ENCODE measurements at places on chromosomes 16 and 17. TPM values are rescaled to one million over a fixed set of nuclear protein-coding genes. Genes with fewer than 3 reads are reported as not detected.
A peak's percentile ranks its signal among the peaks of the same experiment; 100 is the strongest.

DNA sequence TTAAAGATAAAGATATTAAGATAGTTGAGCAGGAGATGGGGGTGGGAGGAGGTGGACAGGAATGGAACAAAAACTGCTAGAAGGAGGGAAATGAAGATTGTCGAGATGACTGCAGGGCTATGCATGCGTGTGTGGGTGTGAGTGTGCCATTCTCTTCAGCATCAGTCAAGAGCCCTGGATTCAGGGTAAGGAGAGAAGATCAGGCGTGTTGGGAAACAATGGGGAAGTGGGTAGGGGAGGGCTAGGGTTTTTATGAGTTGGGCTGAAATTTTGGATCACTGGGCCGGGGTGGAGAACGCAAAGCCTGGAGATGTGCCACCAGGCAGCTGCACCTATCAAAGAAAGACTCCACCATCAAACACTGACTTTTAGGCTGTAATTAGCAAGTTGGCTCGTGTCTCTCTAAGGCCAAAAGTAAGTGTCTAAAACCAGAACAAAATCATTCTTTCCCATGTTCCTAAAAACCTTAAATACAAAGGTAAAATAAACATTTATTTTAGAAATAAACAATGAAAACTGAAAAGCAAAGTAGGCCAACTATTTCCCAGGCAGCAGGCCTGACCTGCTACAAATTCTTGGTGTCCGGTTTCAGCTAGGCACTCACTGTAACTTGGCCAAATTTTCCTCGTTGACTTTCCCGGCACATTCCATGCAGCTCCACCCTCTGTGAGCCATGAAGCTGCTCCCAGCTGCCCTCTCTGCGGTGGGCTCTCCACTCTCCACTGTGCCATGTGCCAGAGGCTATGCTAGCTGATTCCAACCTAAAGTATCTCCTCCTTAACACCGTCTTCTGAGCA, 4.2 kb downstream of the CDRT4 start:
- DNase-seq: peak; percentile 33

DNA sequence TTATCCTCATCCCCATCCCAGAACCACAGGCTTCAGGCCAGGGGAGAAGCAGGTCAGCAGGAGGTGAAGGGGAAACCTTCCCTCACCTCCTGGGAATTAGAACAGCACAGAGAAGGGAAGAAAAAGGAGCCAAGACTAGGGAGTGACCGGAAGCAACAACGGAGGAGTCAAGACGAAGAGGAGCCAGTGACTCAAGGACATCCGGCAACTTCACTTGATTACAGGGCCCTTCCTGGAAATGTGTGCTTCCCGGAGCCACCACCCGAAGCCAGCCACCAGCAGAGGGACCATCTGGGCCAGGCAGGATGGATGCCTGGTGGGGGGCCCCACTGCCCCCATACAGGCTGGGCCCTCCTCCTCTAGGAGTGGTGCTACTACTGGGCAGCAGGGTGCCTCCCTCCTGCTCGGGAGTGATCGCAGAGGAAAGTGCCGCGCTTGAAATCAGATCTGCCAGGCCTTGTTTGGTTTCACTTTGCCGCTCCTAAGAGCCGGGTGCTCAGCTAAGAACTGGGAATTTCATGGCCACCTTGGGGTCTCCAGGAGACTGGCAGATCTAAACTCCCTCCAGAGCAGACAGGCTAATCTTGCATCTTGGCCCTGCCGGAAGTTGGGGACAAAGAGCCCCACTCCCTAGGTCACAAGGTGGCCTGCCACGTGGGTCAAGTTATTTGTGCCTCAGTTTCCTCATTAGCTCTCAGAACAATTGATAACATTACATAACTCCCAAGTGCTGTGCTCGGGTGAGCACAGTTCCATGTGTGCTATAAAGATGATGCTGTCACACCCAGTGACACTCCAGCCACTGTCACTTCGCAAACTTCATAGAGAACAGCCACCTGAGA, 6.6 kb downstream of the CDC42EP4 start:
- DNase-seq: peak; percentile 64

GRCh38 chr17:2825253-2825970, 29.2 kb downstream of the RAP1GAP2 start:
- no peak for DNase-seq

GRCh38 chr17:75876190-75876937, 2.0 kb downstream of the TRIM47 start:
- DNase-seq: no peak

GRCh38 chr16:89407925-89408300, 82.4 kb downstream of the ANKRD11 start:
- DNase-seq: no peak

GRCh38 chr16:72798264-72798663, 249.7 kb downstream of the ZFHX3 start:
- no peak for DNase-seq

DNA sequence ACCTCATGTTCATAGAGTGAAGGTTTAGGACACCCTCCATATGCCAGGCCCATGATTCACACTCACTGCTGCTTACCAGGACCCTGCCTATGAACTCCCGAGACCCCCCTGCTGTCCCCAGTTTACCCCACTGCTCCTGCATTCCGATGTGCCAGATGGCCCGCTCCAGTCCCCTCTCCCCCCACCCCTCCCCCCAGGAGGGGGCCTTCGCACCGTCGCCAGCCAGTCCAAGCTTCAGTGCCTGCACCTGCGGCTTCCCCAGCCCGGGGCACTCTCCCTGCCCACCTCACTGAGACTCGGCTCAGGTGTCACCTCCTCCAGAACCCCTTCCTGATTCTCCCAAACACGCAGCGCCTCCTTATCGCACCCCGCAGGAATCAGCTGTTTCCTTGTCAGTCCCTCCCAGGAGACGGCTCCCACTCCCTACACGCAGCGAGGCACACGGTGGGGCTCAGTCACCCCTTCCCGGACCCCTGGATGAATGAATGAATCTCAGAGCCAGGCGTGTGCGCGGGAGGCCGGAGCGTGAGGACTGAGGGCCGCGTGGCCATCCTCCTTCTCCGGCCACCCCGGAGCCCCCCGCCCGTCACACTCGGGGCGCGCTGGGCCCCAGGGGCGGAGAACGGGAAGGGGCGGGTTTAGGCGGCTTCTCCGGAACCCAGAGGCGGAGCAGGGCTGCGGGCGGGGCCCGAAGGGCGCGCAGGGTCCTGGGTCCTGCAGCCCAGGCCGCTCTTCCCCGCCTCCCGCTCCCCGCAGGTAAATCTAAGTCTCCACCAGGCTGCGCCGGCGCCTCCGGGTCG, 1.6 kb downstream of the MYO1C start:
- peak; percentile 48 for DNase-seq

GRCh38 chr16:87127061-87127765, 190.0 kb downstream of the C16orf95 start:
- no peak for DNase-seq

GRCh38 chr17:45042346-45043120, 8.9 kb downstream of the DCAKD start:
- no peak for DNase-seq

- DNase-seq: peak; percentile 81
These were observed 18.8 kb upstream of the BMERB1 start for GRCh38 chr16:15415511-15415985.

DNA sequence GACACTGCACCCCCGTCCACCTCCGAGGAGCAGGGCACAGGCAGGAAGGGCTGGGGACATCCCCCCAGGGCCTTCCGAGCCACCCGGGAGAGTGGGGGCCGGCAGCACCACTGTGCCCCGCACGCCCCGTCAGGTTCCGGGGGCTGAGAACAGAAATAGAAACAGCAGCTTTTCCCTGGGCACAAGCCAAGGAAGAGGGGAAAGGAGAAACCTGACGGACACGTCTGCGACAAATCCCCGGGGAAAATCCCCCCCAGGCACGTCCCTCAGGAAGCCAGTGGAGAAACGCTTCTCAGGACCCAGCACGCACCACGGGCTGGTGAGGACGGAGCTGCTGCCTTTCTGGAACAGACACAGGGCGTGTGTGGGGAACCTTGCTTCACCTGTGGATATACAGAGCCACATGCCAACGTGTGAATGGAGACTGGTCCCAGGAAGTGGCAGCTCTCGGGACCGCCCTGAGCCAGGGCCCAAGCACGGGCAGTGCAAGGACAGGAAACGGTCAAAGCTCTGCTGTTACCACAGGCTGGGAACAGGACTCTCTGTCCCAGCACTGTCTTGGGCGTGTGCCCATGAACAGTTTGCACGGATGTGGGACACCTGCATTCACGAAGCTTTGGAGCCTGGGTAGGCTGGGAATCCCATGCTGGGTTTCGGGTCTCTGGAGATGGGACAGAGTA, 1.2 kb upstream of the TMEM204 start:
- DNase-seq: no peak

DNA sequence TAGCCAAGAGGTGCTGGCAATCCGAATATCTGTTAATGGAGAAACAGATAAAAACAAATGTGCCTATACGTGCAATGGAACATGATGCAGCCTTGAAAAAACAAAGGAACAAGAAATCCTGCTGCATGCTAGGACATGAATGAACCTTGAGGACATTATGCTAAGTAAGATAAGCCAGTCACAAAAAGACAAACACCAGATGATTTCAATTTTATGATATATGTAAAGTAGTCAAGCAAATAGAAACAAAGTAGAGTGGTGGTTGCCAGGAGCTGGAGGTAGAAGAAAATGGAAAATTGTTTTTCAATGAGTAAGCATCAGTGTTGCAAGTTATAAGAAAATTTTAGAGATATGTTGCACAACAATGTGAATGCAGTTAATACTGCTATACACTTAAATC, 409.7 kb upstream of the CDH8 start:
- no peak for DNase-seq

DNA sequence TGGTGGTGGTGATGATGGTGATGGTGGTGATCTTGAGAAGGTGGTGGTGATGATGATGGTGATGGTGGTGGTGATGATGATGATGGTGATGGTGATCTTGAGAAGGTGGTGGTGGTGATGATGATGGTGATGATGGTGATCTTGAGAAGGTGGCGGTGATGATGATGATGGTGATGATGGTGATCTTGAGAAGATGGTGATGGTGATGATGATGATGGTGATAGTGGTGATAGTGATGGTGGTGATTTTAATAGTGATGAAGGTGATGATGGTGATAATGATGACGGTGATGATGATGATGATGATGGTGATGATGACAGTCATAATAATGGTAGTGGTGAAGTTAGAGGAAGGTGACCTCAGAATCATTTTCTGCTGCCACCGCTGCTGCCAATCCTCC, 75.1 kb downstream of the MYH13 start:
- DNase-seq: no peak

DNA sequence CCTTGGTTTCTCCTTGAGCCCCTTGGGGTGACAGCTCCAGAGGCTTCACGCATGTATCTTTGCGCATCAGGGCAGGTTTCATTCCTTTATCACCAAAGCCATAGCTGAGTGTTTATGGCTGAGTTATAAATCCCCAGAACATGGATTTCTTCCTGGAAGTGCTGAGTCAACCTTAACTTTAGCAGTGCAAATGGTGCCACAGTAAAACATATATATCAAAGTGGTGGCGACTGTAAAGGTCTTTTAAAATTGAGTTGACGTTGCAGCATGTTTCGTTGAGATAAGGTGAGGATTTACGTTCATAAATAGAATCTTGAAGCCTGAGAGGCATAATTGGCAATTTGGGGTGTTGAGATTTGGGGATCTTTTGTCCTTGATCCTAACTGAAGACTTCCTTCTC, 214.1 kb downstream of the HS3ST4 start:
- no peak for DNase-seq

DNA sequence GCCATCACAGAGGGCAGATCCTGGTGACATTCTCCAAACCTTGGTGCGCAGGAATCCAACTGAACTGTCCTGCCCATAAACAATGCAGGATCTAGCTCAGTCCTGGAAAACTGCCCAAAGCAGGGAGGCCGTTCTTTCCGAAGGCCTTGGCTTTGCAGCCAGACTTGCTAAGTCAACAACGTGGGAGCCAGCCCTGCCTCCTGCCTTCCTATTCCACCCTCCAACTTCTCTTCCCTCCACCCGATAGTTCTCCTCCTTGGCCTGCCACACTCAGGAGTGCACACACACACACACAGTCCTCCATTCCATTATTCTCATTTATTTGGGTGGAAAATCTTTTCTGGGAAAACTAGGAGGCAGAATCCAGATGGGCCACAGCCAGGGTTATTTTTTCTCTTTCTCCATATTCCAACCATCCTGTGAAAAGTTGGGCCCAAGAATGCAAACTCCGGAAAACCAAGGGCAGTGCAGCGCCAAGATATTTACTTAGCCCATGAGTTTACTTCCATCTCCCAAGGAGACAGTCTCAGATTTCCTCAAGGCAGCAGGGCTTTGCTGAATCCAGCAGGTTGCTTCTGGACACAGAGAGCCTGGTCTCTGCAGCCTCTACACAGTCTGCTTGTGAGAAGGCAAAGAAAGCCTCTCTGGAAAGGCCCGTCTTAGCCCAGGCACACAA, 15.8 kb downstream of the COPRS start:
- DNase-seq: no peak

- DNase-seq: peak; percentile 61
These were observed 6.3 kb downstream of the SLC6A2 start for GRCh38 chr16:55661941-55662643.

DNA sequence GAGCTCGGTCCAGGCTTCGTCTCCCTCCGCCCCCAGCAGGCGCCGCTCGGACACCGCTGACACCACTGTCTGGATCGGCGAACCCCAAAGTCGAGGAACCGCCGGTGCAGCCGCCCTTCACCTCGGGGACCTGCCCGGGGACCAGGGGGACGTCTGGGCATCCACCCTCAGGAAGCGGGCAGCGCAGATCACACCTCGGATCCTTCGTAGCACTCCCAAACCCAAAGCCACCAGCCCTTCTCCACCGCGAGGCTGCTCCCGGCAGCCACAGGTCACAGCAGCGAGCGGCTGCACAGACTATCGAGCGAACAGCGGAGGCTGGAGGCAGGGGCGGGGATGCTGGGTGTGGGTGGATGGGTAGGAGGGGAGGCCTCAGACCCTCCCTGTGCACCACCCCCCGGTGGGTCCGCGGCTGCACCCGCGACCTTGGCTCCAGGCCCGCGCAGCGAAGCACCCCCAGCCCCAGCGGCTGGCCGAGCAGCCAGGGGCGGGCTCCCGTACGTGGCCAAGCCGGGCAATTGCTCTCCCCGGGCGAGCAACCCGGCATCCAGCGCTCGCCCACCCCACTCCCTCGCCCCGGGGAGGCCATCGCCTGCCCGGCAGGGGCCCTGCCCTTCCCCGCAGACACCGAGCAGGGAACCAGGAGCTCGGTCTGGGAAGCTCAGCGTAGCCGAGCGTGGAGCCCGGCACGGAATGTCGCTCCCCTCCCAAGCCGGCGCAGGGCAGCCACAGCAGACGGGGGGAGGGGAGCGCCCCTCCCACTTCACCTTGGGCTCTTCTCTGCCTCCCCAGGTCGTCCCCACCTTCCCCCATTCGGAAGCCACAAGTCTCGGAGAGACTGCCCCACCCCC, 1.0 kb downstream of the SDK2 start:
- DNase-seq: no peak

GRCh38 chr16:51875834-51876600, 670.9 kb downstream of the TOX3 start:
- no peak for DNase-seq

GRCh38 chr16:89491238-89491869, 993 bp upstream of the ANKRD11 start:
- DNase-seq: peak; percentile 34

The ZNF19 gene
- 6.8 TPM for total RNA-seq

The TMED6 gene
- total RNA-seq: 0.59 TPM

The DNASE1L2 gene
- 7.3 TPM for total RNA-seq

The NUBP1 gene
- total RNA-seq: 28.9 TPM

The HEATR9 gene
- not detected for total RNA-seq

The ATP2A3 gene
- 4.4 TPM for total RNA-seq
